Effector CD8-positive, alpha-beta T cell (primary cell): ENCODE measurements at places on chromosomes 4 and X.

DNA sequence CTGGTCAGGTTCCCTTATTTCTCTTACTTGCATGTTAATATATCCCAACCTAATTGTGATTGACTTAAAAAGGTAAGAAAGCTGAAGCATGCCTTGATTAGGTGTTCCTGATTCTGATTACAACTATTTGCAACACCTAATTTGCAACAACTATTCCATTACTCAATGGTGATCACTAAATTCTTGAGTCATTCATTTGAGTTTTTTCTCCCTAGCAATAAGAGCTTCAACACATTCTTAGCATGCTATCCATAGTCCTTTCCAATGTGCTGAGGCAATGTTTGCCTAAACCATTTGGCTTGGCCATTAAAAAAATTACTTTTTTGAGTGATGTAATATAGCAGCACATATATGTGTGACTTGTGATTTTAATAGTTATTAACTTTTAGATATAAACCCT is 851.4 kb downstream of the TRAM1L1 start:
- no peak for DNase-seq

DNA sequence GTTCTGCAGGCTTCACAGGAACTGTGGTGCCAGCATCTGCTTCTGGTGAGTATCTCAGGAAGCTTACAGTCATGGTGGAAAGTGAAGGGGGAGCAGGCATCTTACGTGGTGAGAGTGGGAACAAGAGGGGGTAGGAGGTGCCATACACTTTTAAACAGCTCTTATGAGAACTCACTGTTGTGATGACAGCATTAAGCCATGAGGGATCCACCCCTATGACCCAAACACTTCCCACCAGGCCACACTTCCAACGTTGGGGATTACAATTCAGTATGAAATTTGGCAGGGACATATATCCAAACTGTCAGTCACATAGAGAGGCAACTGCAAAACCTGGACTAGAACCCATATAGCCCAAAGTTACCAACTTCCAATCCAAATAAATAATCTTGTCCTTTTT is 43.1 kb upstream of the ZCCHC12 start:
- no peak for DNase-seq

DNA sequence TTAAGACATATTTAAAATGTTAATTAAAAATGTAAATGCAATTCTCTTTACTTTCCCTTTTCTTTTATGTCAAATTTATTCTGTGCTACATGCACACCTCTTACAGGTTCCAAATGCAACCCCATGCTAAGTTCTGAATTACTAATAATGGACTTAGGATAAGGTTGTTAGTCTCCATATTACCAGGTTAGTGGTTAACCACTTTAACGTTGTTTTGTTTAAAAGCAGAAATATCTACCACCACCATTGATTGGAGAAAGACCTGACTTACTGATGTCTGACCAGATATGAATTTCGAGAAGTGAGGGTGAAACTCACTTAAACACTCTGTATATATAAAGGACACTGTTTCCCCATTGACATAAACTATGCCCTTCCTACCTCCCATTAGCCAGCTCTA is 6.9 kb upstream of the TRPC3 start:
- DNase-seq: no peak

DNA sequence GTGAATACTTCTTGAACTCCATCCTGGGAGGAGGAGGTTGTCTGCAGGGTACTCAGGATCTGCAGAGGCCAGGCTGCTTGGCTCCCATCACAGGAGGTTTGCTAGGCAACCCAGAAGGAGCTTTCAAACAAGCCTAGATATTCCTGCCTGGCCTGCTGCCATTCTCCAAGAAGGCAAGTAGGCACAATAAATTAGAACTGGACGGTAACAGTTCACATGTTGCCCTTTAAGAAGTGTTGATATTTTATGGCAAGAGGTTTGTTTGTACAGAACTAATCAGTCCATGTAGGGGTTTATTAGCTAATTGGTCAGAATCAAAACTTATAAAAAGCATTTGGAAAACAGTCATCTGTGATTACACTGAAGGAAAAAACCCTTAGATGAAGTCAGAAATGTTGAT is 39.3 kb downstream of the SYNPO2 start:
- no peak for DNase-seq

GRCh38 chr4:87053176-87053658 is 118.4 kb downstream of the AFF1 start:
- DNase-seq: no peak

- no peak for DNase-seq
Measured at GRCh38 chr4:72712997-72713396, 144.0 kb upstream of the ADAMTS3 start.

- no peak for DNase-seq
Measured at GRCh38 chr4:81355136-81355535, 116.6 kb downstream of the RASGEF1B start.

DNA sequence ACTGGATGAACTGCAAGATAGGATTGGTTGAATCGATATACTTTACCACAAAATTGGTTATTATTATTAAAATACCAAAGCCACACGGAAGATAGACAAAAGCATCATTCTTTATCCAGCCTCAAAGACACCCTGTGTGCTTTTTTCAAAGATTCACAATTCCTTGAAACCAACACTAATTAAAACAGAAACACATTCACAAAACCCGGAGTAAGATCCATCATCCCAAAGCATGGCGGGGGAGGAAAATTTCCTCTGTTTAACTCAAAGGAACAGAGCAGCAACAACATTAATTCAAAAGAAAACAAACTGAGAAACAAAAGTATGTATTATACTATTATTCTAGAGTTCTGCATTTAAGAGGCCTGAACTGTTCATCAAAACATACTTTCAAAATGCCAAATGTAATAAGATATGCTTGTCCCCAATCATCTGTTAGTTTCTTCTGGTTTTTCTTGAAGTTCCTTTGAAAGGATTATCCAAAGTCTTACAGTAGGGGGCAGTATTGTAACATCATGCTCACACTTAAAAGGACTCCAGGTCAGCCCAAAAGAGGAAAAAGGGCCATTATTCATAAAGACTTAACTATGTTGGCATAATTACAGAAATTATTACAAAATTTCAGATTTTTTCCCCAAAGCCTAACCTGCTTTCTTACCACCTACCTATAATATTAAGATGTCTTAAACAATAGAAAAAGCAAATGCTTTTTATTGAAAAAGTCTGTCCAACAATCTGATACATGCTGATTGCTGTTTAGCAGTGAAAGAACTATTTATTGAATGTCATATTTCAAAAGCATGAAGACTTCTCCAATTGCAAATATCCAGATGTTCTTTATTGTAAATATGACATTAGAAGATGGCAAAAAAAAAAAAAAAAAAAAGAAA is 168.7 kb downstream of the SCFD2 start:
- no peak for DNase-seq

DNA sequence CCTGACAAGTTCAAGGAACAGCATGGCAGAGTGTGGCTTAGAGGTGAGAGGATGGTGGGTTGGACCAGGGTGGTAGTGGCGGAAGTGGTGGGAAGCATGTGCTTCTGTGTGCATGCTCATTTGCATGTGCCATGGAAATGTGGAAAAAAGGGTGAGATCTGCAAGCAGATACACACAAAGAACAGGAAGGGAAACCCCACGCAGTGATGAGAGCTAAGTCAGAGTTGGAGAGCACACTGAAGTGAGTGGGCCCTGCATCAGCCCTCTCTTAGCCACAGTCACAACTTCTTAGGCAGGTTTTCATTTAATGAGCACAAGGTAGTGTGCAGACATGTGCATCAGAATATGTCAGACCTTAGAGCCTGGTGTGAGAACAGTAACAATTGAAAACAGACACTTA is 483.8 kb downstream of the AFF2 start:
- no peak for DNase-seq
